ENCODE measurements at places on chromosomes 6 and 20. TPM values are rescaled to one million over a fixed set of nuclear protein-coding genes. Genes with fewer than 3 reads are reported as not detected.

DPPA5 gene
- total RNA-seq = not detected

DNA sequence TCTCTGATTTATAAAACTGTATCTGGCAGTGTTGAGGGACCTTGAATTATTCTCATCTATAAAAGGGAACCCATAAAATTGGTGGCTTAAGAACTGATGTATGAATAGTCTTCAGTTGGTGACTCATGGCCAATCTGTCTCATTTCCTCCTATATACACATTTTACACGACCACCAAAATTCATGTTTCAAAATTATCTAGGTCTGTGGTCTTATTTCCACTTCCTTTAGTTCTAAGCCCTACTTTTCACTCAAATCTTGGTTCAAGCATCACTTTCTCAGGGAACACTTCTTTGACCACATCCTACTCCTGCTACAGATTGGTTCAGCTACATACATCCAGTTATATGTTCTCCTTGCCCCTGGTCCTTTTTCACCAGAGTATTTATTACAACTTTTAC lies 18.6 kb upstream of the ENPP1 start:
- peaks cover 35% of the 10 kb centered on the region for H3K4me1 ChIP-seq
- peak overlapping the region; percentile 51 for H3K27ac ChIP-seq
- H3K36me3 ChIP-seq = no peaks in the 10 kb centered on the region
- H3K4me3 ChIP-seq = no peak overlapping the region
- H3K27me3 ChIP-seq = peaks cover 13% of the 10 kb centered on the region

GRCh38 chr6:15960740-15961634 lies 167.9 kb upstream of the MYLIP start:
- H3K36me3 ChIP-seq = no peaks in the 10 kb centered on the region
- peaks cover 23% of the 10 kb centered on the region for H3K4me1 ChIP-seq
- no peak overlapping the region for H3K27ac ChIP-seq
- no peak for DNase-seq
- no peaks in the 10 kb centered on the region for H3K27me3 ChIP-seq

GRCh38 chr6:30042476-30042875 lies 18.6 kb upstream of the POLR1H start:
- no peak overlapping the region for H3K4me3 ChIP-seq
- DNase-seq = no peak
- peaks cover 17% of the 10 kb centered on the region for H3K4me1 ChIP-seq
- H3K27ac ChIP-seq = no peak overlapping the region

DNA sequence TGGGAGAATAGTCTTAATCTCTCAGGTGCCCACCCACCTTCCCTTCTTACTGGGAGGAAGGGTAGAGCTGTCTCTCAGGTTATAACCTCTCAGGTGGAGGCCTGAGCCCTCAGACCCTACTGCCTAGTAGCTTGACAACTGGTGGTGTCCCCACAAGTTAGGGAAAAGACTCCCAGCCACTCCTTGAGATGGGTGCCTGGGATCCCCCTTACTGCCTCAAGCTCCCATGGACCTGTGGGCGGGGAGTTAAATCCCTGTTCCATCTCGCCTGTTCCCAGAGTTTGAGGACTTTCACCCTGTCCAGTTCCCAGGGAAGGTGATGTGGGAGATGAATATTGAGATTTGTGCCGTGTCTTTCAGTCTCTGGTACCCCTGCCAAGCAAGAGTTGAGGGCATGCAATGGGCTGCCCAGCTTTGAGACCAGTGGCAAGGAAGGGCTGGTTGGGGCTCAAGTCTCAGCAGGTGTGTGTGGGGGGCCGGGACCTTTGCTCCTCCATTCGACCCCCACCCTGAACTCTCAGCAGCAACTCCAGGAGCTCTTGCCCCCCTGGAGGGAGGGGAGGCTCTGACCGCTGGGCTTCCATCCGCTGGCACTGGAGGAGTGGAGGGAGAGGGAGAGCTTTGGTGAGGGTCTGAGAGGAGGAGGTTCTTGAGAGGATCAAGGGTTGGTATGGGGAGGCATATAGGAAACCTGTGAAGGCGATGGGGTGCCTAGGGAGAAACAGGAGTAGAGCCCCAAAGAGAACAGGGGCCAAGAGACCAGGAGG lies 1.1 kb upstream of the PBX2 start:
- peaks cover 56% of the 10 kb centered on the region for H3K4me1 ChIP-seq
- peak overlapping the region; percentile 99 for H3K4me3 ChIP-seq
- no peaks in the 10 kb centered on the region for H3K27me3 ChIP-seq
- peaks cover 56% of the 10 kb centered on the region for H3K36me3 ChIP-seq
- DNase-seq = no peak

CAGE1 gene
- 0.18 TPM for total RNA-seq

GRCh38 chr20:41694796-41695195 lies 76.6 kb upstream of the CHD6 start:
- H3K27me3 ChIP-seq = peaks cover 2% of the 10 kb centered on the region
- peak overlapping the region; percentile 65 for H3K4me3 ChIP-seq
- H3K36me3 ChIP-seq = peaks cover 2% of the 10 kb centered on the region
- H3K4me1 ChIP-seq = peaks cover 18% of the 10 kb centered on the region

DNA sequence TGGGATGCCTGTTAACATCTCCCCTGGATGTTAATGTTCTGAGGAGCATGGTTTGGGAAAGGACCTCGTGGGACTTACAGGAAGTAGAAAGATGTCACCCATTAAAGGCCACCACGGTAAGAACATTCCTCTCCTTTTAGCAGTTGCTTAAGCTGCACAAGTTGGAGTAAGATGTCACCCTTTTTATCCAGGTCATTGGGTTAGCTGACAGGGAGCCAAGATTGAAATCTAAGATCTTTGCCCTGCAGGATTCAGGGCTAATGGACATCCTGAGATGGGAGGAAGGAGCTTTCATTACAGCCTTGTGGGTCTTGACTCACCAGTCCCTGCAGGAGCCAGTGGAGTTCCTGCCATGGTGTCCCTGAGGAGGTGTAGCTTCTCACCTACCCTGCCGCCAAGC lies 22.1 kb downstream of the PABPC1L start:
- no peak overlapping the region for H3K27ac ChIP-seq
- H3K4me3 ChIP-seq = no peak overlapping the region
- no peaks in the 10 kb centered on the region for H3K4me1 ChIP-seq
- H3K27me3 ChIP-seq = no peaks in the 10 kb centered on the region
- peaks cover 36% of the 10 kb centered on the region for H3K36me3 ChIP-seq
- DNase-seq = no peak

DNA sequence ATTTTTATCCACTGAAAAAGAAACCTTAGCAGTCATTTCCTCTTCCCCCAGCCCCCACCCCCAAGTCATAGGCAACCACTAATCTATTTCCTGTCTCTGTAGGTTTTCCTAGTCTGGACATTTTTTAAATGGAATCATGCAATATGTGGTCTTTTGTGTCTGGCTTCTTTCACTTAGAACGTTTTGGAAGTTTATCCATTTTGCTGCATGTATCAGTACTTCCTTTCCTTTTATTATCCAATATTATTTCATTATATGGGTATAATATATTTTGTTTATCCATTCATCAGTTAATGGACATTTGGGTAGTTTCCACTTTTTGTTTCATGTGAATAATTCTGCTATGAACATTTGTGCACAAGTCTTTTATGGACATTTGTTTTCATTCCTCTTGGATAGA lies 99.3 kb upstream of the BMP5 start:
- H3K36me3 ChIP-seq = no peaks in the 10 kb centered on the region
- H3K4me3 ChIP-seq = no peak overlapping the region
- no peak for DNase-seq
- H3K27me3 ChIP-seq = no peaks in the 10 kb centered on the region
- H3K27ac ChIP-seq = no peak overlapping the region

AIF1 gene
- 177 TPM for total RNA-seq

- no peaks in the 10 kb centered on the region for H3K4me1 ChIP-seq
- H3K27ac ChIP-seq = no peak overlapping the region
- DNase-seq = no peak
- no peak overlapping the region for H3K4me3 ChIP-seq
- no peaks in the 10 kb centered on the region for H3K27me3 ChIP-seq
These were observed 42.0 kb downstream of the VTA1 start for GRCh38 chr6:142189057-142189456.

- no peak overlapping the region for H3K27ac ChIP-seq
- DNase-seq = no peak
- no peaks in the 10 kb centered on the region for H3K36me3 ChIP-seq
- peaks cover 5% of the 10 kb centered on the region for H3K4me1 ChIP-seq
- peaks cover 7% of the 10 kb centered on the region for H3K27me3 ChIP-seq
These were observed 5.1 kb downstream of the MOCS1 start for GRCh38 chr6:39929039-39929732.

DNA sequence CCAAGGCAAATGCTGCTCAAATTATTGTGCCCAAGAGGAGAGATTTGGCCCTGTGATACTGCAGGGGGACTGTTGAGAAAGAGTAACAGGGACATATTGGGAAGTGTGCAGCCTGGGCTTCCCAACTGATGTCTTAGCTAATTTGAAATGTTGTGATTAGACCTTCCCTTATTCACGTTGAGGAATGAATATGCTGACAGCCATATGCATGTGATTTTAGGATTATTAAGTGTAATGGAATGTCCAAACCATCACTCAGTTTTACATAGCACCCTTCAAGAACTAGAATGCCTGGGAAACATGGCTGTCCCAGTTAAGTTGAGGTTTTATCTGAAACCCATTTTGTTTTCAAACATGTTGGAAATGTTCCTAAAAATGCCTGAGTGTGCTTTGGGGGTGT lies 81.4 kb downstream of the CARMIL1 start:
- H3K36me3 ChIP-seq = no peaks in the 10 kb centered on the region
- H3K4me1 ChIP-seq = peaks cover 1% of the 10 kb centered on the region
- no peaks in the 10 kb centered on the region for H3K27me3 ChIP-seq
- DNase-seq = no peak

CEP43 gene
- total RNA-seq = 25.6 TPM

DNA sequence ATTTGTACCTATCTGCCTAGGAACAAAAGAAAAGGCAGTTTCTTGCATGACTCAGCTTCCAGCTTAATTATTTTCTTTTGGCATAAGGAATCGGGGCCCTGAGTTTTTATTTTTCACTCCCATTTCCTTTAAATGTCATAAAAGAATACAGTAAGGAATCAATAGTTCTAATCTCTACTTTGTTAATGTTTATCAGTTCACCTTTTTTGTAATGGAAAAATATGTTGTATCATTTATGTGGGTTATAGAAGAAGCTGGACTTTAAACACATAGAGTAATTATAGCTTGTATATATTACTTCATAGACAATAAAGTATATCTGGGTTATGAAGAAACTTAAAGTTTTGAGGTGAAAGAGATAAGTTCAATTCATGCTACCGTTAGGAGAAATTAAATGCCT lies 1214.8 kb upstream of the GJE1 start:
- H3K4me1 ChIP-seq = no peaks in the 10 kb centered on the region
- DNase-seq = no peak
- no peaks in the 10 kb centered on the region for H3K27me3 ChIP-seq
- no peaks in the 10 kb centered on the region for H3K36me3 ChIP-seq
- H3K27ac ChIP-seq = no peak overlapping the region
- H3K4me3 ChIP-seq = no peak overlapping the region

DNA sequence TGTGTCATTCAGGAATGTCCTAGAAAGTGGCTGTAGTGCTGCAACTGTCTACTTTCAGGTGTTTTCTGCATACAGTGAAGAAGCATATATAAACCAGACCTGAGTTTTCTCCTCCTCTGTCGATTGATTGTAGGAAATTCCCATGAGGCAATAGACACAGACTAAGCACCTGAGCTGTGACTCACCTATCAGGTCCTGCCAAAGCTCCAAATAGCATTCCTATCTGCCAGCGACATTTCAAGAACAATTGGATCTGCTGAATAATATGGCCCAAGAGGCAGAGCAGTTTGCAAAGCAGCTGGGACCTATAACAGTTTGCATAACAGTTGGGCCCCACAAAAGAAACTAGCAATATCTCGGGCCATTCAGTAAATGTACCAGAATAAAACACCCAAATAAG lies 360.4 kb downstream of the HAO1 start:
- no peaks in the 10 kb centered on the region for H3K36me3 ChIP-seq
- no peak overlapping the region for H3K4me3 ChIP-seq
- no peaks in the 10 kb centered on the region for H3K4me1 ChIP-seq
- no peak for DNase-seq
- H3K27ac ChIP-seq = no peak overlapping the region

All from activated CD8-positive, alpha-beta T cell treated with anti-CD3 and anti-CD28 coated beads, Interleukin-2, amount 10 ng/mL, durations not matched to agents 7 days and 5 days (primary cell).